ENCODE measurements at places on chromosomes 11 and 22.

DNA sequence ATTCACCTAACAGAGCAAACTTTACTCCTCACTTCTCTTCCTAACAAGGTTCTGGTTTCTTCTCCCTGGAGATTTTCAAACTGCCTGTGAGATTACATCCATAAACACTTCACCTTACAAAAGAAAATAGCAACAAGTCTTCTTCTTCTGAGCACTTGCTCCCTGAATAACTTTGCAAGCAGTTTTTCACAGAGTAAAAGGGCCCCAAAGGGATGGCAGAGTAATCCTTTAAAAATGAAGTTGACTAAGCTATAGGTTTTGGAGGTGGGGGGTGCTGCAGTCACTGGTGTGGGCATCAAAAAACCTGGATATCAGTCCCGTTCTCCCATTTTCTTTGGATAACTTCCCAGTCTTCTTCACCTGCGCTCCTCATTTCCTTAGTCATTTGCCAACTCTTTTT, 484.9 kb downstream of the MIAT start:
- no peak for DNase-seq

- no peak for DNase-seq
Measured at GRCh38 chr11:20017320-20017719, 143.0 kb downstream of the DBX1 start.

GRCh38 chr11:121452609-121453150, at the start of gene SORL1-AS1:
Gene SORL1-AS1 (minus strand): TSS chr11:121452967.
- DNase-seq: no peak

DNA sequence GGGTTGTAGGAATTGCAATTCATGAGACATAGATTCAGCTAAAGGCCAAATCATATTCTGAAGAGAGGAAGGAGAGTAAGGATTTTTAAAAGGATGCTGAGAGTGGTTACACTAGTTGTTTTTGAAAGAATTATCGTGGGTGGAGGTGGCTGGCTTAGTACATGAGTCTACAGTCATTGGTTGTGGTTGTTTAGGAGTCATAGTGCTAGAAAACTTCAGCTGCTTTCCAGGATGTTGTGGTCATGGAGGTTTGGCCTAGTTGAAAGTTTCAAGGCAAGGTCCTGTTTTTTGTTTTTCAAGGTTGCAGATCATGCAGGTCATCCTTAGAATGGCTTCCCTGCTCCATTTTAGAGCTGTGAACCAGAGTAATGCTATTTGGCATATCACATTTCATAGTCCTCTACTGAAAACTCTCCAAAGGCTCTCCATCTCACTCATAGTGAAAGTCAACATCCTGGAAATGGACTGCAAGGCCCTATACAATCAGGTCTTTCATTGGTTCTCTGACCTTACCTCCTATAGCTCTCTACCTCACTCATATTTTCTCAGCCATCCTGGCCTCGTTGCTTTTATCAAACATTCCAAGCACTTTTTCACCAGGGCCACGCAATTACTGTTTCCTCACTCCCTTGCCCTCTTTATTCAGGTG, 26.1 kb upstream of the ZBTB44 start:
- DNase-seq: no peak

- DNase-seq: no peak
Measured at GRCh38 chr11:113487622-113488021, 12.4 kb upstream of the DRD2 start.

GRCh38 chr11:59756845-59757244, 1.7 kb downstream of the STX3 start:
- no peak for DNase-seq

DNA sequence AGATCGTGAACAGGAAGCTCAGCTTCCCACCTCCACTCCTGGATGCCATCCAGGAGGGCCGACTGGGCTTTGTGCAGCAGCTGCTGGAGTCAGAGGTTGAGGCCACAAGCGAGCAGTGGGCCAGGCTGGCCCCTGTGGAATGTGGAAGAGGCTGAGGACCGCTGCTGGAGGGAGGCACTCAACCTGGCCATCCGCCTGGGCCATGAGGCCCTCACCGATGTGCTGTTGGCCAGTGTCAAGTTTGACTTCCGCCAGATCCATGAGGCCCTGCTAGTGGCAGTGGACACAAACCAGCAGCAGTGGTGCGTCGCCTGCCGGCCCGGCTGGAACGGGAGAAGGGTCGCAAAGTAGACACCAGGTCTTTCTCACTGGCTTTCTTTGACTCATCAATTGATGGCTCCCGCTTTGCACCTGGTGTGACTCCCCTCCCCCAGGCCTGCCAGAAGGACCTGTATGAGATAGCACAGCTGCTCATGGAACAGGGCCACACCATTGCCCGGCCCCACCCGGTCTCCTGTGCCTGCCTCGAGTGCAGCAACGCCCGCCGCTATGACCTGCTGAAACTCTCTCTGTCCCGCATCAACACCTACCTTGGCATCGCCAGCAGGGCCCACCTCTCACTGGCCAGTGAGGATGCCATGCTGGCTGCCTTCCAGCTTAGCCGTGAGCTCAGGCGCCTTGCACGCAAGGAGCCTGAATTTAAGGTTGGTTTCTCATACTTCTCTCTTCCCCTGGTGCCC, 24.9 kb downstream of the ART5 start:
- no peak for DNase-seq

- DNase-seq: no peak
Measured at GRCh38 chr11:64186492-64187165, 658 bp downstream of the STIP1 start.

- no peak for DNase-seq
Measured at GRCh38 chr11:103047837-103048236, 44.1 kb downstream of the DCUN1D5 start.

DNA sequence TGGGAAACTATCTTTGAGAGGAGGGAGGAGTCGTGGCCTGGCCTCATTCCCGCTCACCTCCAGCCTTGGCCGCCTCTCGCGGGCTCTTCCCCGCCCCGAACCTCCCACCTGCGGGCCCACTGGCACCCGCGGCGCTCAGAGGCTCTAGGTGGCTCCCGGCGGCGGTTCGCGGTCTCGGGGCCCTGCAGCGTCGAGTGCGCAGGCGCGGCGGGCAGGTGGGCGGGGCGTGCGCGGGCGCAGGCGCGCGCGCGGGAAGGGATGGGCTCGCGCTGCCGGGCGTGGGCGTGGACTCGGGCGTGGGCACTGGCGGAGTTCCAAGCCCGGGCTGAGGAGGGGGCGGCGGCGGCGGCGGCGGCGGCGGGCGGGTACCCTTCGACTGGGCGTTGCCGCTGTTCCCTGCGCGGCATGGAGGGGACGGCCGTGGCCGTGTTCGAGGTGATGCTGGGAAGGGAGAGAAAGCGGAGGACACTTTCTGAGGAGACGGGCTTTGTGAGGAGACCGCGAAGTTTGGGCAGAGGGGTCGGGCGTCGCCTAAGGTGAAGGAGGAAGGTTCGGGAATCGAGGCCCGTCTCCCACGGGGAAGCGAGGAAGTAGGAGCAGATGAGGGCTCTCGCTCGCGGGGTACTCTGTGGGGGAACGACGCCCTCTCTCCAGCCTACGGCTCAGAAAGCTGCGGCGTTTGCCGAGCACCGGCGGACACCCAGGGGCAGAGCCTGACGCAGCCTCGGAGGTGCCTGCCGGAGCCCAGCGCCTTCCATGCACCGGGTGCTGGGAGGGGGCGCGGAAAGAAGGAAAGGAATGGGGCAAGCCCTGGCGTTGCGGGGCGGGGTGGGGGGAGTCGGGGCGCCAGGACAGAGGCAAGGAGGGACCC, 15.7 kb upstream of the SPTBN2 start:
- DNase-seq: peak; percentile 76

GRCh38 chr11:131899950-131900580, 529.6 kb downstream of the NTM start:
- DNase-seq: no peak

DNA sequence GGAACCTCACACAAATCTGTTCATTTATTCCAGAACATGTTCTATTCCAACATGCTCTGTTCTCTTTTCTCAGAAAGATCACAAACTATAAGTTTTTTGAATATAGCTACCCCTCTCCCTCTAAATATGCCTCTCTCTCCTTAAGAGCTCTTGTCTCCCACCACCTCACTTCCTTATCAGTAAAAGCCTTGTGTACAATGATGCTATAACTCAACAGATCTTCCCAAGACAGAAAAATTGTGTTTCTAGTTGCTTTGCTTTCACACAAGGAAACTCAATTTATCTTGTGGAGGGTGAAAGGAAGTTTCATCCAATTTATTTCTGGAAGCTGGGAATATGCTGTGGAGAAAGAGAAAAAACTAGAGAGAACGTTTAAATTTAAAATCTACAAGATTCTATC, 64.4 kb downstream of the FAM76B start:
- DNase-seq: no peak

- DNase-seq: no peak
Measured at GRCh38 chr22:45781459-45781858, 109.8 kb downstream of the ATXN10 start.

DNA sequence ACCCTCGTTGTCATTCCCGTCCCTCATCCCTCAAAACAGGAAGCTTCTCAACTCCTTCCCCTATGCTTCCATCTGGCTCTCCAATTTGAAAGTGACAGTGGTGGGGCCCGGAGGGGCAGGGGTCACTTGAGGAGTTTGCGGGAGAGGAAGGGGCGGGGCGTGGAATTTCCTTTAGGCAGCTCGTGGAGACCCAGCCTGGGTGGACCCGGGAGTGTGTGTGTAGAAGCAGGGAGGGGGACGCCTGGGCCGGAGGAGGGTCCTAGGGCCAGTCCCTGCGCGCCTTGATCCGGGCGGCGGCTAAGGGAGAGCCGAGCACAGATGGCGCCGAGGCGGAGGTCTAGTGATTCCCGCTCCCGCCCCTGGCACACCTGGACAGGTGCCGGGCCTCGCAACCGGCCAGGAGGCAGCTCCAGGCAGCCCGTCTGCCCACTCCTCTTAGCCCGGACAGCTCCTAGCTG, 7.8 kb upstream of the PAX6 start:
- DNase-seq: no peak

GRCh38 chr11:30451167-30451566, 128.3 kb downstream of the ARL14EP start:
- no peak for DNase-seq

GRCh38 chr22:48825802-48826520, 1001.7 kb downstream of the BRD1 start:
- no peak for DNase-seq

DNA sequence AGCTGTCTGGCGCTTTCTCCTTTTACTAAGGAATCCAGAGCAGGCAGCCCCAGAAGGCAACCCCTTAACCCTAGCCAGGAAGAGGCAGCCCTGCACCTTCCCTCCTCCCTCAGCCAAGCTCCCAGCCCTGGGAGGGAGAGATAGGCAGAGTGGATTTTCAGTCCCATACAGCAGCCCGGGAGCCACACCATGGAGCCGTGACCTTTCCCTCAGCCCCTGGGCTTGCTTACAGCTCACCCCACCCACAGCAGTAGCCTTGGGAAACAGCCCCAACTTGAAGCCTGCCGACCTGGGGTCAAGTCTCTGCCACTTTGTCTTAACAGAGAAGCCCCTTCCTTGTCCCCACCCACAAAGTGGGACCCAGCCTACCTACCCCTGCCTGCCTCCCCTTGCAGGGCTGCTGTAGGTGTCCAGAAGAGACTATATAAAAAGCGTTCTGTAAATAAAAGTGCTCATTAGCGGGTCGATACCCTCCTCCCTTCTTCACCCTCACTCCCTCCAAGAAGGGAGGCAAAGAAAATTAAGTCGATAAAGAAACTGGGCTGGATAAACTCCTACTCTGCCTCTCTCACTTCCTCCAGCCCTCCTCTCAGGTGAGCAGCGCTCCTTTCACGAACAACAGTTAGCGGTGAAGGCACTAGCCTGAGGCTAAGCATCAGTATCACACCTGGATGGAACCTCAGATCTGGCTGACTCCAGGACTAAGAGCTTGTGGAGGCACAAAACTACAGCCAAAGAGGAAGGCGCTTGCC, 4.2 kb downstream of the TST start:
- no peak for DNase-seq

DNA sequence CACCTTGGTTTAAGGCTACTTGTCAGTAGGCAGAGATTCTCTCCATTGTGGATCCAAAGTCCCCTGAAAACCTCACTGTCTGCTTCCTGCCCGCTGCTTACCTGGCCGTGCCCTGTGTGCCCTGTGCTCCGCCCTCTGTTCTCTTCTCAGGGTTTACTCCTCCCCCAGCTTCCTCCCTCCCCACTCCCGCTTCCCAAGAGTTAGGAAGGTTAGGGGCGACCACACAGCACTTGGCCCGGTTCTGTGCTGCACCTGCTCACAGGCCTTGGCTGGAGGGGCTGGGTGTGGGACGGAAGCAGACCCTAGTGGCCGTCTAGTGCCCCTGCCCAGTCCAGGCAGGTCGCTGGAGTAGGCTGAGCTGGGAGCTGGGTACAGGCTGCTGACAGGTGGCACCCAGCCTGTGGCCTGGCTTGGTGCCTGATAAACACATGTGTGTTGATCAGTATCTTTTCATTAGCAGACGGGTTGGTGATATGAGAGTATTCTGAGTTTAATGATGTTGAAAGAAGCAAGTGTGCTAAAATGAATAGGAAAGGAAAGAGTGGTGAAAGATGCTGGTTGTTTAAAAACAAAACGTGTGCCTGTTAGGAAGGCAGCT, 40.5 kb downstream of the GRAMD4 start:
- DNase-seq: no peak

DNA sequence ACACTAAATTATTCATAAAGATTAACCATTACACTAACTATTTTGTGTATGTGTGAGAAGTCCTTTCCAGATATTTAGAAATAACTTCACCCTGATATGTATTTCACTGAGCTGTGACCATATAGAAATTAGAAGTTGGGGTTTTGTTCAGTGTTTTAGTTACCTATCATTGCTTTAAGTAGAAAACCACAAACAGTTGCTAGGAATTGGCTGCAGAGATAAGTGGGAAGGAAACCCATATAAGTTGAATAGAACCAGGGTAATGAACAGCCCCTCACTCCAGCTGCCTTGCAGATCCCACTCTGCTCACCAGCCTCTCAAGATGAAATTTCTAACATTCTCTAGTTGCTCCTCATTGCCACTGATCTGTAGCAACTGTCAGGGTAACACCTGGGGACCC, 10.3 kb downstream of the SRSF8 start:
- DNase-seq: no peak

DNA sequence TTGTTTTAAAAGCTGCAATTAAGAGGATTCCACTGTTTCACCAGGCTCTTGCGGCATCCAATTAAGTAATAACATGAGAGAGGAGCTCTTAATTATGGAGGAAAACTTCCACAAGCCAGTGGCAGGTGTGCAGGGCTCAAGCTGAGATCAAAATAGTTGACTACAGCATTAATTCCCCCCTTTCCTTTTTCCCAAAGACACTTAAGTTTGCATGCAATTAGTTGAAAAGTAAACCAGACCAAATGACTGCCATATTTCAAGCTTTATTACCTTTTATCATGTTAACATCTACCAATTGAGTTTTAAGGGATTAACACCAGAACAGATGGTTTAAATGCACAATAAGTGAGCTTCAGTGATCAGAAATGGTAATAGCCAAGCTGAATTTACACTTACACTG, 32.1 kb downstream of the FAM168A start:
- DNase-seq: no peak

GRCh38 chr11:22454461-22455090, 116.4 kb downstream of the SLC17A6 start:
- no peak for DNase-seq

GRCh38 chr11:15073361-15074205, at the start of gene CALCB:
Gene CALCB (plus strand): TSS chr11:15073593. CDS start chr11:15074719, 1,126 bp downstream.
- no peak for DNase-seq

- DNase-seq: no peak
Measured at GRCh38 chr11:99037057-99037456, 16.3 kb downstream of the CNTN5 start.

- DNase-seq: no peak
Measured at GRCh38 chr11:65553301-65554001, 4.7 kb downstream of the LTBP3 start.

Data from stimulated activated CD8-positive, alpha-beta memory T cell treated with anti-CD3 and anti-CD28 coated beads, Interleukin-15, amount 100 ng/mL, for 24 hours (primary cell).